ENCODE measurements at places on chromosomes 11 and 22.

- DNase-seq: no peak
These were observed 83.3 kb downstream of the ATG16L2 start for GRCh38 chr11:72897506-72897905.

DNA sequence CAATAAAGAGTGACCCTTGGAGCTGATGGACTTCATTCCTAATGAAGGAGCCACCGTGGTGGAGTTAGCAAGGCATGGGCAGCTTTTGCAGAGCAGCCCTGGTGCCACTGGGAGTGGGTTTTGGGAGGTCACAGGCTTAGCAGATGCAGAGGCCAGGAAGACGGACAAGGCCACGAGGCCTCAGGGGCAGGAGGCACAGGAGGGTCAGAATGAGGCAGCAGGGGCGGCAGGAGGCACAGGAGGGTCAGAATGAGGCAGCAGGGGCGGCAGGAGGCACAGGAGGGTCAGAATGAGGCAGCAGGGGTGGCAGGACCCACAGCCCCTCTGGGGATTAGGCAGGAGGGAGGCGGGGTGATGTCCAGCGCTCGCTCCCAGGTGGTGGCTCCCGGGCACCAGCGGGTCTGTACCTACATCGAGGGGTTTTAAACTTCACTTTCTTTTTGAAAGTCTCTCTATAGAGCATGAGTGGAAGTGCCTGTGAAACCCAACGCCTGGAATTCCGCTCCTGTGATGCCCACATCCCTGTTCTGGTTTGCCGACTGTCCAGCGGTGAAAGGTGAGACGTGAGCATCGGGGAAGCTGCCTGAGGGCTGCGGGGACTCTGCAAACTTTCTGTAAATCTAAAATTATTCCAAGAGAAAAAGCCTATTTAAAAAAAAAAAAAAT lies 521.6 kb downstream of the BRD1 start:
- no peak for DNase-seq

DNA sequence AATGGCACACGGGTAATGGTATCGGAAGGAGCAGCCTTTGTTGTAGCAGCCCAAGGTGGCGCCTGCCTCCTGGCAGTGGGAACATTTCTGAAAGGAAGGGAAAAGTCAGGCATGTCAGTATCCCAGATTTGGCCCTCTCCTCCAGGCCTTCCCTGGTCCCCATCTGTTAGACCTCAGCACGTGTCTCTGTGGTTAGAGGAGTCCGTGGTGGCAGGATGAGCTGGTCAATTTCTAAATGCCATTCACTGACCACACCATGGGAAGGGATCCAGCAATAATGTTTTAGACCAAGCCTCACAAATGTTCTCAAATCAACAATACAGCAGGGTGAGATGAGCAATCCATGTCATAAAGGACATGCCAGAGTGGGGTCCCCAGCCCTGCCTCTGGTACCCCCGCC lies 49.0 kb upstream of the CYP2D6 start:
- DNase-seq: no peak

DNA sequence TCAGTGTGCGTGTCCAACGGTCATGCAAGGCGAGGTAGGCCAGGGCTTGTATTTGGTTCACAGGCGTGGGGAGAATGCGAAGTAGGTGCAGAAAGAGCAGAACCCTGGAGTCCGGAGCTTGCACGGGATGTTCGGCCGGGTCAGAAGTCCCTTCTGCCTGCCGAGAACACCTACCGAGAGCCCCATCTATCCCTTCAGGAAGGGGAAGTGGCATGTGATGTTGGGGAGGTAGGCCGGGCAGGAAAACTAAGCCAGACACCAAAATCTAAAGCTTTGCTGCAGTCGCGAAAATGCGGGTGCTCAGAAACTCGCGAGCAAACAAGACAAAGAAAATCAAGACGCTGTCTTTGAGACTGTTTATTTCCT lies 435 bp upstream of the TAF6L start:
- peak; percentile 31 for DNase-seq

DNA sequence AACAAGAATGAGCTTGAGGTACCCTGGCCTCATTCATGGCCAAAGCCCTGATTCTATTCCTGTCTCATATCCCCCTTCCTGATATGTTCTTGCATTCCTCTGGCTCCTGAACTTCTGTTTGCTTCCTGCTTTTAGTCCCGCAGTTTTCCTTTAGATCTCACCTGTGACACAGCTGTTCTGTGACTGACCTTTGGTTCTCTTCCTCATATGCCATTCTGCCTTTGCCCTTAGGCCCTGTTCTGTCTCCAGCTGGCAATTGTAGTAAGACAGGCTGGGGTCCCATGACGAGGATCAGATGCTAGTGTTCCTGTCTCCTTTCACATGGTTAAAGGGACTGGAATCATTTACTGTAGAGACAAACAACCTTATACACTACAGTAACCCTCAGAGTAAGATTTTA lies 59.0 kb upstream of the PDE3B start:
- no peak for DNase-seq

DNA sequence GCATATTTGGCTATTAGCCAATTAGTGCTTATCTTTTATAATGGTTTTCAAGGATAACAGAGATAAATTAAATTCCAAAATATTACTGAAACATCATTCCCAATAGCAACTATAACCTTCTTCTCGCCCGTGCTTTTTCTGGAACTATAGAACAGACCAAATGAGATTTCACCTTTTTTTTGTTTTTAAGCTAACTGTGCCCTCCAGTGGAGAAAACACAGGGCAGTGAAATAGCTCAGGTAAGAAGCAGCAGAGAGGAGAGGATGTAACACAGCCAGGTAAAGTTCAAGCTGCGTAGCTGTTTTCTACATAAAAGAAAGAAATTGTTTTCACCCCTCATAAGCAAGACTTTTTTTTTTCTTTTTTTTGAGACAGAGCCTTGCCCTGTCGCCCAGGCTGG lies 28.2 kb downstream of the HSD17B12 start:
- no peak for DNase-seq

- no peak for DNase-seq
These were observed 10.3 kb upstream of the UCP3 start for GRCh38 chr11:74019104-74019738.

DNA sequence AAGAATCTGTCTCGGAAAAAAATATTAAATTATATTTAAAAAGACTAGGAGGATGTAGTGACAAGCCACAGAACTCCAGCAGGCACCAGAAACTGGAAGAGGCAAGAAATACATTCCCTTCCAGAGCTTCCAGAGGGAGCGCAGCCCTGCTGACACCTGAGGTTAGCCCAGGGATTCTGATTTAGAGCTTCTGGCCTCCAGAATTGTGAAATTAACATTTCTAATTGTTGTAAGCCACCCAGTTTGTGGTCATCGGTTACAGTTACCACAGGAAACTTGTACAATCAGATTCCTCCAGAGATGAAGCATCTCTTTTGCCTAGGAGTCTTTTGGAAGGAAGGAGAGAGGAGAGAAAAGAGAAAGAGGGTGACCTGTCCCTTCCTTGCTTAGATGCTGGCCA lies 6.4 kb upstream of the UBASH3B start:
- DNase-seq: no peak

GRCh38 chr11:126719740-126720139 lies 280.8 kb downstream of the KIRREL3 start:
- no peak for DNase-seq

DNA sequence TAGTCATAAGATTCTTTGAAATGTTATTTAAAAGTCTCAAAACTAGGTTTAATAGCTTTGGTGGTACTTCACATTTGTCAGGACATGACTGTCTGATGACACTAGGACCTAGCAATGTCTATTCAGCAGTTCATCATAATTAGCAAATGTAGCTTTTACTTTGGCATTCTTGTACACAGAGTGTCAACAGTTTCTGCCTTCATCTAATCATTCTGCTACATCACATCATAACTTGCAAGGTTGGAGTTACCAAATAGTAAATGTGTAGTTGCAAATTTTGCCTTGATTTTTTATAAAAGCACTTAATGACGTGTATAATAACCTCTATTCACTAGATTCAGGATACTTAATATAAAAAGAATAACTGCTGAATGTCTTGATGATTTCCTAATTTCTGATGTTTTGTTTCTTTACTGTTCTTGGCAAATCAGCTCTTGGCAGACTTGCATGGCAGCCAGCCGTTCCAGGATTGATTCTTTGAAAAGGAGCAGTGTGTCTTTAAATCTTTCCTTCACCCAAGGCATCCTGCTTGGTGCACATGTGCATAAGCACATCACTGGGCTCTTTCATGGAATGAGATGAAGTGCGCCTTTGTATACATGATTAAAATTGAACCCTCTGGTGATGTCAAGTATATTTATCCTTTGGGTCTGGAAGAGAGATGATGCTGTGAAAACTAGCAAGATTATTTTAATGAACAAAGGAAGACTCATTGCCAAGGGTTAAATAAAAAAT lies 12.2 kb downstream of the FBXO7 start:
- no peak for DNase-seq

GRCh38 chr11:60996381-60997138 lies 25.1 kb downstream of the CD6 start:
- DNase-seq: no peak

DNA sequence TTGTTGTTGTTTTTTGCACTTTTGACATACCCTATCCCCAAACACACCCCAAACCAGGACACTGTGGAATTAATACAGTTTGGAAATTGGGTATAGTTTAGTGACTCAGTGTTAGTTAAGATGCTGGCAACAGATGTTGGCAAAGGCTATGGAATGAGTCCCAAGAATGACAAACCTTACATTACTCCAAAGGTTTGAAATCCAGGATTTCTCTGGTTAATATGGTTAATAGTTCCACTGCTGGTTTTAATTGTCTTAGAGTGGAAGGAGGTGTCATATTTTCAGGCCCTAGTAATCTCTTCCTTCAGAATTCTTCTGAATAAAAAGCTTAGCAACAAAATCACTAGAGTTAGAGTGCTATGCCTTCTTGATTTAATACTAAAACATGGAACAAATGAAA lies 775 bp downstream of the LPXN start:
- DNase-seq: no peak

DNA sequence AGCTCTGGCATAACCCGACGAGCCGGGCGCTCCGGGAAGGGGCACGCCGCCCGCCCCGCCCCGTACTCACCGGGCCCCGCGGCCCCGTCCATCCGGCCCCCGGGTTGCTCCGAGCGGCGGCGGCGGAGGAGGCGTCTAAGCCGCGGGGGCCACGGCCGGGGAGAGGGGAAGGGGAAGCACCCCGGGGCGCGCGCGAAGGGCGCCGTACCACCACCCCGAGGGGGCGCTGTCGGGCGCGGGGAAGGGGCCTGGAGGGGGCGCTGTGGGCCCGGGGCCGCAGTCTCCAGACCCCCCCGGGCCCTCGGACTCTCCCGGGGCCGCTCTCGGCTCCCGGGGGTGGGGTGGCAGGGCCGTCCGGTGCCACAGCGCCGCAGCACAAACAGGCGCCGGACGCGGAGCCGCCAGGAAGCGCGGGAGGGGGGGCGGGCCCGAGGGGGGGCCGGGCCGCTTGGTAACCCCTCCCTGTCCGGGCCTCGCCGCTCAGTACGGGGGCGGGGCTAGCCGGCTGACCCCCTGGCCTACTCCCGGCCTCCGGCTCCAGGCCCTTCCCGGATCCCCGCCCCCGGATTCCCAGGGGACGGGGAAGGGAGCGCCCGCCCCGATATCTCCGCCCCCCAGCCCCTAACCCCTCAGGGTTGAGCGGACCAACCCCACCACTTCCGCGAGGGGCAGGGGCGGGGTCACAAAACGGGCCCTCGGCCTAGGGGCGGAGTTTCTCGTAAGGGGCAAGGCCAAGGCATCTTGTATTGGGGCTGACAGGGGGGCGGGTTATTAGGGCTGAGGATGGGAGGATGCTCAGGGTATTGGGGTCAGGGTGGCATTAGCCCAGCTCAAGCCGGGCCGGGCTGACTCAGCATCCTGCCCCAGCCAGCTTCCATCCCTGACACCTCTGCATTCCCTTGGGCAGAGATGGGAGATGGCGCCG lies at the start of the genes EML3 and ROM1:
EML3 (minus strand) TSS at position 410 of the 925 bp plus-strand sequence; CDS start at position 92, 318 bp downstream.
ROM1 (plus strand) TSS at position 892 of the 925 bp plus-strand sequence; CDS start at position 917, 25 bp downstream.
- DNase-seq: peak; percentile 74

GRCh38 chr22:45612451-45612901 lies 59.2 kb upstream of the ATXN10 start:
- peak; percentile 17 for DNase-seq

DNA sequence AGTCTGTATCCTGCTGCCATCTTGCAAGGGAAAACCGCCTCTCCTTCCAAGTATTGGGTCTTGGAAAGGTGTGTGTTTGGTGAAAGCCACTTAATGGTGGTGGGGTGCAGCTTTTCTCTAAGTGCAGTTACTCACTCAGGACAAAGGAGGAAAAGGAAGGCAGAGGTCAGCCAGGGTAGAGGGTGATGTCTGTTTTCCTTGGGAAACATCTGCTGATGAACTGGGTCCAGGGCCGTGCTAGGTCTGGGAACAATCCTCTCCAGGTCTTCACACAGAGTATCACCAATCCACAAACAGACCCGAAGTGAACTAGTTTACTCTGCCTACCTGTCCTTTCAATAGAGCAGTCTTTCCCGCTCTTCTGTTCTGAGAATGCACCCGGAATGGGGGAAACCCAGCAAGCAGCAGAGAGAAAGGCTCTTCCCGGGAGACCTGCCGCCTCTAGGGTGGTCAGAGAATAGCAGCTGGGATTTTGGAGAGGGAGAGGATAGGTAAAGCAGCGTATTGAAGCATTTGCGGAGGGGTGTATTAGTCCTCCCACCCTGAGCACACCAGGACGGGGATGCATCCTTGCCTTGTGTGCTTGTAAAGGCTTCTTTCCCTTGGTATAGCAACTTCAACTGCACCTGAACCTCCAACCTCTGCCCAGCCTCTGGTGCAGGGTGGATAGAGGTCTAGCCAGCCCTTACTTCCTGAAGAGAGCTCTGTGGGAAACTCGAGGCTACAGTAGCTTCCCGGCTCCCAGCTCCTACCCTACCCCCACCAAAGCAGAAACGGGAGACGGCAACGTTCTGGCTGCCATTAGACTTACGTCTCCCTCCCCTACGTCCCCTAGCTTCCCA lies 20.7 kb downstream of the LHFPL7 start:
- no peak for DNase-seq

GRCh38 chr11:126734752-126735151 lies 265.8 kb downstream of the KIRREL3 start:
- no peak for DNase-seq

- no peak for DNase-seq
These were observed 62.7 kb downstream of the SPECC1L start for GRCh38 chr22:24333301-24333700.

Measured in DMS153 (cell line).